Upper lobe of left lung (tissue), 6 donors: ENCODE measurements at places on chromosomes 5 and 9.
A peak's percentile ranks its signal among the peaks of the same experiment; 100 is the strongest.

- DNase-seq: peak; percentile 54
- peak overlapping the region; percentile 57 for H3K27ac ChIP-seq
- no peaks in the 10 kb centered on the region for H3K36me3 ChIP-seq
- H3K4me3 ChIP-seq: no peak overlapping the region
Observed at GRCh38 chr9:89874351-89875321, 269.8 kb downstream of the GADD45G start.

DNA sequence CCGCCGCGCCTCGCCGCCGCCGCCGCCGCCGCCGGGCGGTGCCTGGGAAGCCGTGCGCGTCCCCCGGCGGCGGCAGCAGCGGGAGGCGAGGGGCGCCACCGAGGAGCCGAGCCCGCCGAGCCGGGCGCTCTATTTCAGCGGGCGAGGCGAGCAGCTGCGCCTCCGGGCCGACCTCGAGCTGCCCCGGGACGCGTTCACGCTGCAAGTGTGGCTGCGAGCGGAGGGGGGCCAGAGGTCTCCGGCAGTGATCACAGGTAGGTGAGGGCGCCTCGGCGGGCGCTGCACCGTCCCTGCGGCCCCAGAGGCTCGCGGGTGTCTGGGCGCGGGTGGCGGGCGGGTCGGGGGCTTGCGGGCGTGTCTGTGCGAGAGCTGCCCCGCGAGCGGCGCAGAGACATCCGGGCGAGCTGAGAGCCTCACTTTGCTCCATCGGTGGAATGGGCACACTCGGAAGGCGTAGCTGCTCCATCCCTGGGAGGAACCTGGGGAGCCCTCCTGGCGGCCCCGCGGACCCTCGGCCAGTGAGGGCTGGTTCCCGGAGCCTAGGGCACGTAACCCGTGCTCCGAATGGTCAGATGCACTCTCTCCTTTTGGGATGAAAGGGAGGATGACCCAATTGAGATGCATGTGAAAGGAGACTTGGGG, 864 bp downstream of the PAPPA start:
- no peaks in the 10 kb centered on the region for H3K36me3 ChIP-seq
- peak overlapping the region; percentile 51 for H3K4me3 ChIP-seq
- no peak for DNase-seq
- H3K27ac ChIP-seq: peak overlapping the region; percentile 71

DNA sequence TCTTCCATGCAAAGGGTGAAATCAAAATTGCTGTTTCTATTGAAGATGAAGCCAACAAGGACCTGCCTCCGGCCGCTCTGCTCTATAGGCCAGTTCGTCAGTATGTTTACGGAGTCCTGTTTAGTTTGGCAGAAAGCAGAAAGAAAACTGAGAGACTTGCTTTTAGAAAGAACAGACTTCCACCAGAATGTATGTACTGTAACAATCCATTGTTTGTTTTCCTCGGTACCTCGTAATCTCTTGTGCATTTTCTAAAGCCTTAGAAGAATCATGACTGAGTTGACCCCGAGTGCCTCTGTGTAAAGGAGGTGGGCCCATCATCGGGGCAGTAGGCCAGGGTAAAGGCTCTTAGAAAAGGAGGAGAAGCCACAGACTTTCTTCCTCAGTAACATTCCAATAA, 44.2 kb upstream of the PHF2 start:
- no peaks in the 10 kb centered on the region for H3K27me3 ChIP-seq
- no peak overlapping the region for H3K4me3 ChIP-seq
- H3K27ac ChIP-seq: no peak overlapping the region

DNA sequence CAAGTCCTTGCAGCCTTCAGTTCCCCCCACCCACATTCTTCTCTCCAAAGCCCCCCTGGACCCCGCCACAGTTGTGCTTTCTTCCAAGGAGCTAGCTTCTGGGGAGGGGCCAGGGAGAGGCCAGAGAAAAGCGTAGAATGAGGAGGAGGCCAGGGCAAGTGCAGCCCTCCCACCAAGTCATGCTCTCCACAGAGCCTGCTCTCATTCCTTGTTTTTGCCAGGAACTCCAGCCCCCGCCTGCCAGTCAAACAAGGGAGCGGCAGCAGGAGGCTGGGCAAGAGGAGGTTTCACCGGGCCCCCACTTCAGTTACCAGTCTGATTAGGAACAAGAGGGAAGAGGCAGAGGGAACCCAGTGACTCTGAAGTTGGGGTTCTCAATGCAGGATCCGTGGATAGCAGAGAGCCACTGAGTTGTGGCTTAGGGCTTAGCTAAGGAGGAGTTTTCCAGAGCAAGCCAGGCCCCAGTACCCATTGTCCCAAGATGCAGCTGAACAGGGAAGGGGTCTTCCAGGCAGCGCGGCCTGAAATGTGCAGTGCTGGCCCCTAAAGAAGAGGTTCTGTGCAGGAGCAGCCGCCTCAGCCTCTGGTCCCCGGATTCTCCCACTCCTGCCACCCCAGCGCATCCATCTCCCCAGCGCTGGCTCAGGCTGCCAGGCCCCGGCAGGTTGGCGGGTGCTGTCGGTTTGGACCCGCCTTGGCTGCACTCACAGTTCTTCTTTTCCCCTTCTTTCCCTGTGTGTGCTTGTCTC, 120.6 kb downstream of the DAB2IP start:
- H3K36me3 ChIP-seq: peaks cover 25% of the 10 kb centered on the region
- H3K27ac ChIP-seq: no peak overlapping the region
- no peaks in the 10 kb centered on the region for H3K27me3 ChIP-seq
- no peaks in the 10 kb centered on the region for H3K4me1 ChIP-seq

GRCh38 chr5:139676951-139677735, 29.0 kb downstream of the CXXC5 start:
- H3K4me1 ChIP-seq: peaks cover 6% of the 10 kb centered on the region
- no peak overlapping the region for H3K4me3 ChIP-seq
- no peak for DNase-seq
- H3K27ac ChIP-seq: no peak overlapping the region
- no peaks in the 10 kb centered on the region for H3K27me3 ChIP-seq
- peaks cover 10% of the 10 kb centered on the region for H3K36me3 ChIP-seq

DNA sequence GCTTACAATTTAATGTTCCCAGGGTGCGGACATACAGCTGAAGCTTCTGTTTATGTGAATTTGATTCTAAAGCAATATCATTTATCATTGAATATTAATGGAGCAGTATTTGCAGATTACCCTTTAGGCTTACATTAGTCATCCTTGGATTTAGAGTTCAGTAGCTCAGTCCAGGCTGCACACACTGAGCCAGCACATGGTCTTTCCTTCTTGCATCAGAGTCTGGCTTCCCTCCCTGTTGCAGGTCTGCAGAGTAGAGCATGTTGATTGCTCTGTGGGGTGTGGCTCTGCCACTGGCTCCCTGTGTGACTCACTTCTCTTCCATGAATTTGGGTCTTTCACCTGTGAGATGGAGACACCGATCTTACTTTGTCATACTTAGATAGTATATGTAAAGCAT, 36.8 kb downstream of the NSG2 start:
- H3K27ac ChIP-seq: no peak overlapping the region
- DNase-seq: no peak
- H3K36me3 ChIP-seq: no peaks in the 10 kb centered on the region
- H3K27me3 ChIP-seq: no peaks in the 10 kb centered on the region

- H3K4me3 ChIP-seq: no peak overlapping the region
- no peaks in the 10 kb centered on the region for H3K36me3 ChIP-seq
- H3K4me1 ChIP-seq: peaks cover 13% of the 10 kb centered on the region
- no peaks in the 10 kb centered on the region for H3K27me3 ChIP-seq
Observed at GRCh38 chr9:35923927-35924763, 14.9 kb downstream of the SPAAR start.

GRCh38 chr9:86098824-86099700, at the start of gene GOLM1:
Gene GOLM1, minus strand, starts transcription at chr9:86099558. Its CDS starts 20,238 bp downstream, at chr9:86079320.
- no peaks in the 10 kb centered on the region for H3K27me3 ChIP-seq
- H3K4me1 ChIP-seq: peaks cover 6% of the 10 kb centered on the region
- H3K4me3 ChIP-seq: peak within 1 kb of the TSS; percentile 89

- H3K27ac ChIP-seq: no peak overlapping the region
- DNase-seq: no peak
- peaks cover 23% of the 10 kb centered on the region for H3K36me3 ChIP-seq
- H3K4me1 ChIP-seq: no peaks in the 10 kb centered on the region
- no peaks in the 10 kb centered on the region for H3K27me3 ChIP-seq
Observed at GRCh38 chr9:85978496-85978895, 37.5 kb downstream of the NAA35 start.

DNA sequence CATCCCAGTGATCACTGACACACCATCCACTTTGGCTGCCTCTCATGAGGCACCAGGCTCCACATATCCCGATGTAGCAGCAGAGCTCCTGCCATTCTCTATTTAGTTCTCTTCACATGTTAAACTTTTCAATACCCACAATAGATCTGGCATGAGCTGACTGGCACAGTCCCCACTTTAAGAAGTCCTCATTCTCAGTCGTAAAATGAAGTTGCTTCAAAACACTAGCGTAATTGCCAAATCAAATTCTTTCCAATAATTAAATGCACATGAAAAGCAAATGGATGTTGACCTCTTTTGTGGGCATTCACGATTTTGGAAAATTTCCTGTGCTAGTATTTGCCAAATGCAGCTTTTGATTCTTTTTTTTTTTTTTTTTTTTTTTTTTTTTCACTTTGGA, 32.4 kb downstream of the HAPLN1 start:
- no peaks in the 10 kb centered on the region for H3K36me3 ChIP-seq
- no peak overlapping the region for H3K4me3 ChIP-seq
- no peak overlapping the region for H3K27ac ChIP-seq
- DNase-seq: no peak

DNA sequence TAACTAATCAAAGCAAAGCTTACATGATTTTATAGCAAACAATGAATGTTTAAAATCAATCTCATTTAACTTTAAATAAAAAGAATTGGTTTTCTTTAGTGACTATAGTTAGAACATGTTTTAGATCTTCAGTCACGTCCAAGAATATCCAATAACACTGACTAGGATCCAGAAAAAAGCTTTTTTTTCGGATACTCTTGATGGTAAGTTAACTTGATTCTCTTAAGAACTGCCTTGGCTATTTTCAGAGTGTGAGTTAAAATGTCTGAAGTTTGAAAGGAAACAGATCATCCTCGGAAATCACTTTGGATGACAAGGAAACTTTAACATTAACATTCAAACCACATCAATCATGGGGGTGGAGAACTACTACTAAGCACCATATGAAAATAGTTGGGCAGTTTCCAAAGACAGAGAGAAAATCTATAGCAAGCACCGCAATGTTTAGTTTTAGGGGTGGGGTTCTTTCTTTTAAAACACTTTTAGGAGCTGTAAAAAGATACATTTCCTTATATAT, 83.7 kb upstream of the SLC27A6 start:
- H3K27me3 ChIP-seq: no peaks in the 10 kb centered on the region
- no peak for DNase-seq

- no peaks in the 10 kb centered on the region for H3K4me1 ChIP-seq
- H3K27me3 ChIP-seq: no peaks in the 10 kb centered on the region
- H3K27ac ChIP-seq: no peak overlapping the region
- DNase-seq: no peak
Observed at GRCh38 chr5:166795756-166796155, 1495.7 kb upstream of the WWC1 start.

DNA sequence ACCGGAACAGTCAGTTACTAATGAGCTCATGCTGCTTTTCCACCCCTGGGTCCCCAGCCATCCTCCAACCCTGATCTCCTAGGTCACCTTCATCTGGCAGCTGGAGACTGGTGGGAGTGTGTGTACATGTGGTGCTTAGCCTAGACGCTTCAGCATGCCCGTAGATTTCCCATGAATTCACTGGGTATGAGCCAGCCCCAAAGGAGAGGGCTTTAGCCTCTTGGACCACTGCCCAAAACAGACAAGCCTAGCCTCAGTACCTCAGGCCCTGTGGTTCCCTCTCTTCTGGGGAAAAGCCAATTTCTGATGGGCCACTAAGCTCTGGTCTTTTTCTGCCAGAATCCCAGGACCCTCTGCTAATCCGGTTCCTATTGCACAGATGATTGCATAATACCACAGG, 48.0 kb upstream of the ASTN2 start:
- no peak overlapping the region for H3K27ac ChIP-seq
- H3K27me3 ChIP-seq: no peaks in the 10 kb centered on the region
- H3K4me3 ChIP-seq: no peak overlapping the region
- no peaks in the 10 kb centered on the region for H3K36me3 ChIP-seq

DNA sequence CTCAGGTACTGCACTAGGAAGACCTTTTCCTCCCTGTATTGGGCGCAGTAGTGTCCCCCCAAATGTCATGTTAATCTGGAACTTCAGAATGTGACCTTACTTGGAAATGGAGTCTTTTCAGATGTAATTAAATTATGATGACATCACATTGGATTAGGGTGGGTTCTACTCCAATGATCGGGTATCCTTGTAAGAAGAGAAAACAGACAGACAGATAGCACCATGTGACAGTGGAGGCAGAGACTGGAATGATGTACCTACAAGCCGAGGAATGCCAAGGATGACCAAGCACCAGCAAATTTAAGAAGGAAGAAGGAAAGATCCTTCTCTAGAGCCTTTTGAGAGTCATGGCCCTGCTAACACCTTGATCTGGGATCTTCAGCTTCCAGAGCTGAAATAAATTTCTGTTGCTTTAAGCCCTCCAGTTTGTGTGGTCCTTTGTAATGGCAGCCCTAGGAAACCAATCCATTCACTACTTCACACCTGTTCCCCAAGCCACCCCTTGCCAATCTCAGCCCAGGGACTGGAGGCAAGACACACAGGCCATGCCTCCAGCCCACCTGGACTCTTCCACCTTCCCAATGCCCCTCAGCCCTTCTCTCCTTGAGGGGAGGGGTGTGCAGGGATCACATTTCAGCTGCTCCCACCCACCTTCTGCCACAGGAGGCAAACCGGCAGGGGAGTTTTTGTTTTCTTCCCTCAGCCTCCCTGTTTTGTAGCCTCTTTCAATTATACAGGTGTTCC, 1.6 kb downstream of the CCNJL start:
- H3K27me3 ChIP-seq: no peaks in the 10 kb centered on the region
- peak overlapping the region; percentile 68 for H3K4me3 ChIP-seq
- peak overlapping the region; percentile 88 for H3K27ac ChIP-seq
- DNase-seq: no peak
- H3K4me1 ChIP-seq: peaks cover 21% of the 10 kb centered on the region

- DNase-seq: no peak
- no peak overlapping the region for H3K4me3 ChIP-seq
- H3K27ac ChIP-seq: no peak overlapping the region
- no peaks in the 10 kb centered on the region for H3K4me1 ChIP-seq
Observed at GRCh38 chr5:147930769-147931168, 24.4 kb upstream of the C5orf46 start.

GRCh38 chr5:111563031-111563822, 50.9 kb upstream of the STARD4 start:
- H3K4me1 ChIP-seq: no peaks in the 10 kb centered on the region
- no peak overlapping the region for H3K27ac ChIP-seq
- H3K36me3 ChIP-seq: no peaks in the 10 kb centered on the region
- no peaks in the 10 kb centered on the region for H3K27me3 ChIP-seq

DNA sequence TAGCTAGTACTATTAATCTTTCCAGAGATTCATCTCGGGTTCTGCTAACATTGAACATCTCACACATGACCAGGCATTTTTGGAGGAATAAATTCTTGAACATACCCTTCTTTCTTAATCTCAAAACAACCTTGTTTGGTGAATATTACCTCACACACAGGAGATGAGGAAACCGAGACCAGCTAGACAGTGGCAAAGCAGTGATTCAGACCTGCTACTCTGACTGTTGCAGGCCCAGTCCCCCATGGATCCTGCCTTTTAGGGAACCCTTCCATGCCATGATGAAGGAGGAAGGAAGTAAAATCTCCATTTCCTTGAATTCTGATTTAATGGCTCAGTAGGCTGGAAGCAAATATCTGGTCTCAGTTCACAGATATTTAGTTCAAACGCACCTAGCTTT, 2.6 kb downstream of the PCSK5 start:
- DNase-seq: no peak
- no peaks in the 10 kb centered on the region for H3K36me3 ChIP-seq
- peaks cover 28% of the 10 kb centered on the region for H3K4me1 ChIP-seq
- H3K4me3 ChIP-seq: no peak overlapping the region

GRCh38 chr5:74616236-74617146, 24.0 kb downstream of the ENC1 start:
- H3K4me1 ChIP-seq: no peaks in the 10 kb centered on the region
- no peak overlapping the region for H3K4me3 ChIP-seq
- no peak overlapping the region for H3K27ac ChIP-seq
- no peaks in the 10 kb centered on the region for H3K27me3 ChIP-seq
